ENCODE measurements at places on chromosomes 7 and 10.

GRCh38 chr7:12777257-12777656 lies 89.8 kb downstream of the ARL4A start:
- no peak for DNase-seq

GRCh38 chr10:30116041-30116491 lies 56.7 kb upstream of the JCAD start:
- DNase-seq: no peak

- peak; percentile 84 for DNase-seq
These were observed 3.4 kb upstream of the PRKCQ start for GRCh38 chr10:6583447-6583846.

- peak; percentile 52 for DNase-seq
These were observed 25.3 kb upstream of the PWWP2B start for GRCh38 chr10:132371641-132372081.

GRCh38 chr10:72552857-72553256 lies 73.0 kb downstream of the MICU1 start:
- DNase-seq: no peak

DNA sequence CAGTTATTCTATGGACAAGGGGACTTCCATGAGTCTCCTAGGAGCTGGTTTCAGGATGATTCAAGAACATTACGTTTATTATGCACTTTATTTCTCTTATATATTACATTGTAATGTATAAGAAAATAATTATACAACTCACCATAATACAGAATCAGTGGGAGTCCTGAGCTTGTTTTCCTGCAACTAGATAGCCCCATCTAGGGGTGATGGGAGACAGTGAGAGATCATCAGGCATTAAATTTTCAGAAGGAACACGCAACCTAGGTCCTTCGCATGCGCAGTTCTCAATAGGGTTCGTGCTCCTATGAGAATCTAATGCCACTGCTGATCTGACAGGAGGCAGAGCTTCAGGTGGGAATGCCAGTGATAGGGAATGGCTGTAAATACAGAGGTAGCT lies 137.9 kb downstream of the ANKRD30A start:
- no peak for DNase-seq

- DNase-seq: peak; percentile 73
These were observed 745 bp downstream of the YWHAG start for GRCh38 chr7:76358011-76358480.

- DNase-seq: no peak
These were observed 210.2 kb upstream of the NPY start for GRCh38 chr7:24073651-24074420.

DNA sequence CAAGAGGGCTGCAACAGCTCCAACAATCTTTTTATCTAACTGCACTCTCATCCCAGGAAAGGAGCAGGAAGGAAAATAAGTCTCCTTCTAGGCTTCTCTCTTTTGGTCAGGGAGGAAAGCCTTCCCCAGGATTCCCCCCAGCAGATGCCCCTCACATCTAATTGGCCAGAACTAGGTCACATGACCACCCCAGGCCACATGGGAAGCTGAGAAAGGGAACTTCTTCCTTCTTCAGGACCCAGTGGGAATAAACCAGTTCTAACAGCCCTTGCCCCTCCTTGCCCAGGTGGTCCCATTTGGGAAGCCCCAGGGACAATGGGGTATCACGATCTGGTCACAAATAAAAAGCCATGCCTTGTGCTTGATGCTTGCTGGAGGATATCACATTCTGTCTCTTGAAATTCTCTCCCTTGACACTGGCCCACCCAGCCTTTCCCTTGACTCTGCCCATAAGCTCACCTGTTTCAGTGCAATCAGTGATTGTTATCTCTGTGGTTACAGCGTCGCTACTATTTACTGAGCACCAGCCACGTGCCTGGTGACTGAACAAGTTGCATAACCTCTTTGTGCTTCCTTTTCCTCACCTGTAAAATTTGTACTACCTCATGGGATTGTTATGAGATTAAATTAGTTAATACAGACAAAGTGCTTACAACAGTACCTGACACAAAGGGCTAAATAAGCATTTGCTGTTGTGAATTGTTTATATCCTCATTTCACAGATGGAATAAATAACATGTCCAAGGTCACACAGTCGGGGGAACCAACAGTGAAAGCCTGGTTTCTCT lies 9.0 kb upstream of the TACR2 start:
- no peak for DNase-seq

- peak; percentile 46 for DNase-seq
These were observed 1.1 kb downstream of the RALA start for GRCh38 chr7:39624442-39624807.

GRCh38 chr10:95426482-95426881 lies 134.7 kb downstream of the SORBS1 start:
- no peak for DNase-seq

DNA sequence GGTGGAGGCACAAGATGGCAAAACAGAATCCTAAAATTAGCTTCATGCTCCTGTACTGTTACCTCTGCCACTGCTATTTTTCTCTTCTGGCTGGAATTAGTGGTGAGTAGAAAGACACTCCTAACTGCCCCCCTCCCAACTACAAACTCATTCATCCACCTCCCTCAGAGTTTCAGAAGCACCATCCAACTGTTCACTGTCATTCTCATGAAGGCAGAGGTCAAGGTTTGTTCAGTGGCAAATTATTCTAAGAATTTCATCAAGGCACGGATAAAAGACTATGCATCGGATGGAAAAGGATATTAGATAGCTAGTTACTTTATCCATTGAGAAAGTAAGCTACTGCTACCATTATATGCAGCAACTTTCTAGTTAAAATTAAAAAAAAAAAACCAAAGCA lies 59.7 kb downstream of the LRGUK start:
- DNase-seq: no peak

DNA sequence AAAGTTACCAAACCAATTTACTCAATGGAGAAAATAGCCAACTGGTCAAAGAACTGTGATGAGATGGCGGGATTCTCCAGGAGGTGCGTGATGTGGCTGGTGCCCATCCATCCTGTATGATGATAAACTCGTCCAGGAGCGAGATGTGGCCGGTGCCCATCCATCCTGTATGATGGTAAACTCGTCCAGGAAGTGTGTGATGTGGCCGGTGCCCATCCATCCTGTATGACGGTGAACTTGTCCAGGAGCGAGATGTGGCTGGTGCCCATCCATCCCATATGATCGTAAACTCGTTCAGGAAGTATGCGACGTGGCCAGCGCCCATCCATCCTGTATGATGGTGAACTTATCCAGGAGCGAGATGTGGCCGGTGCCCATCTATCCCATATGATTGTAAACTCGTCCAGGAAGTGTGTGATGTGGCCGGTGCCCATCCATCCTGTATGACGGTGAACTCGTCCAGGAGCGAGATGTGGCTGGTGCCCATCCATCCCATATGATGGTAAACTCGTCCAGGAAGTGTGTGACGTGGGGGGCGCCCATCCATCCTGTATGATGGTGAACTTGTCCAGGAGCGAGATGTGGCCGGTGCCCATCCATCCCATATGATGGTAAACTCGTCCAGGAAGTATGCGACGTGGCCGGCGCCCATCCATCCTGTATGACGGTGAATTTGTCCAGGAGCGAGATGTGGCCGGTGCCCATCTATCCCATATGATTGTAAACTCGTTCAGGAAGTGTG lies 496.2 kb downstream of the DNAJB6 start:
- no peak for DNase-seq
